Stimulated activated CD4-positive, alpha-beta T cell treated with anti-CD3 and anti-CD28 coated beads, Interleukin-1b, Interleukin-23, amount 100 ng/mL, for 1 hour (primary cell): ENCODE measurements at places on chromosomes 3 and 15.

DNA sequence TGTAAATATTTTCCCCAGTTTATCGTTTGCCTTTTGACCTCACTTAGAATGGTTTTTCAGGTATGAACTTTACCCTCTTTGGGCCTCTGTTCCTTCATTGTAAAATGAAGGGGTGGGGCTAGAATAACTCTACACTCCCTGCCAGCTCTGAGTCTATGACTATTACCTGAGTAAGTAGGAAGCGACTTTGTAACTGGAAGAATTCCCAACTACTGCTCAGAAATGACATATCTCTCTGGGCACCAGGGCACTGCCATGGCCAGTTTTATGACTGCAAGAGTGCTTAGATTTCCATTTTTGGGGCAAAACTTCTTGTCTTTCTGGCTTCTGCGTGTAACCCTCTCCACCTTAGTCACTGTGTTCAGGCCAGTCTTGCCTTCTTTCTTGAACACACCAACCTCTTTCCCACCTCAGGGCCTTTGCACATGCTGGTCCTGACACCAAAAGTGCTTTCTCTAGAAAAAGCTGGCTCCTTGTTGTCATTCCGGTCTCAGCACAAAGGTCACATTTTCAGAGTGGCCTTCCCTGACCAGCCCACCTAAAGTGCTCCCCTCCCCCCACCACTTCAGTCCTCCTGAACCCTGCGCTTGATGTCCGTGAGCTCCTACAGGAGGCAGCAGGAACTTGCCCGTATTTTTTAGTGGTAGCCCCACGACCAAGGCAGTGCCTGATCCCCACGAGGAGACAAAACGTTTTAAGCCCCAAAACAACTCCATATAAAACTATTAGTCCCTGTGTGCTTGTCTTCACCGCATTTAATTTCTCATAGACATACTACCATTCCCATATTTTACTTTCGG lies 25.6 kb downstream of the CDCP1 start:
- no peak for DNase-seq

DNA sequence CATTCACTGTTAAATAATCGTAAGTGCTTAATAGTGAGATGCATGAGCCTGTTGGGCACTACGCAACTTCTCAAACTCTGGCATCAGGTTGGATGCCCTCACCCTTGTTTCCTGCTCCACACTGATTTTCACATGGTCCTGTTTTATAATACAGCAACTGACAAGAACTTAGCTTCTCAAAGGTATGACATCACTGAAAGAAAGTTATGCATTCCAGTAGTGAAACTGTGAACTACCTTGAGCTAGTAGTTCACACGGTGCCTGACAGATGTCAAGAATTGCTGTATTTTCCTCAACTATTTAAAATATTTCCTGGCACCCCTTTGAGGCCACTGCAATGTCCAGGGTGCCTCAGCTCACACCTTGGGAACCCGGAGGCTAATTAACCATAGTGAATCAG lies 327.5 kb downstream of the RORA start:
- no peak for DNase-seq

- DNase-seq = no peak
Observed at GRCh38 chr3:30733209-30733608, 126.8 kb downstream of the TGFBR2 start.

GRCh38 chr3:152261329-152261728 lies 7.4 kb upstream of the MBNL1 start:
- DNase-seq = no peak

- no peak for DNase-seq
Observed at GRCh38 chr3:131223373-131224289, 157.9 kb upstream of the NUDT16 start.

- DNase-seq = no peak
Observed at GRCh38 chr3:65636326-65636725, 402.4 kb downstream of the MAGI1 start.

DNA sequence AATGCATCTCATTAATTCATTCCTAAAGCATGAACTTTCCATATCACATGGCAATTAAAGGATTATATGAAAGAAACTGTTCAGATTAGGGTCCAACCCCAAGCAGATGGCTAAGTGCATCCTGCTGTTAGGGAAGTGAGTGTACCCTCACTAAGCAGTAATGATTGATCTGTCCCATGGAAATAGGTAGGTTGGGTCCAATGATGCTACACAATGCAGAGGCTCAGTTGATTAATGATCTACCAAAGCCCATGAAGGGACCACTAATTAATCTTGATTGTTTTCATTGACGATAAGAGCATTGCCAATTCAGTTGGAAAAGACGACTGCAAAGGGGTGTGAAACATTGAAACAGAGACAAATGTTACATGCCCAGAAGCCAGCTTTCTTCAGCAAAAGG lies 194.5 kb upstream of the LRTM1 start:
- no peak for DNase-seq

DNA sequence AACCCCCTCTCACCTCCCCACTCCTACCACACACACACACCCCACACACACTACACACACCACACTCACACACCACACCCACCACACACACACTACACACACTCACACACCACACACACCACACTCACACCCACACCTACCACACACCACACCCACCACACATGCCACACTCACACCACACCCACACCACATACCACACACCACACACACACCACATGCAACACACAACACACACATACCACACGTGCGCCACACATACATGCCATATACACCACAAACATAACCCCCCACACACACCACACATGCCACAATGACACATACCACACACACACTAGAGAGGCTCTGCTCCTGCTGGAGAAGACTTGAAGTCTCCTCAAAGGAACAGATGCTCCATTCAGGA lies 5.9 kb upstream of the ITPKA start:
- DNase-seq = no peak

GRCh38 chr3:170703121-170703588 lies 117.3 kb upstream of the SLC7A14 start:
- DNase-seq = no peak

- no peak for DNase-seq
Observed at GRCh38 chr3:46960081-46960701, 16.4 kb downstream of the CCDC12 start.

GRCh38 chr3:71067977-71068654 lies 515.4 kb downstream of the FOXP1 start:
- DNase-seq = no peak

GRCh38 chr15:52255935-52256334 lies 39.7 kb downstream of the MYO5C start:
- no peak for DNase-seq

GRCh38 chr3:131883711-131884407 lies 151.0 kb downstream of the CPNE4 start:
- no peak for DNase-seq

DNA sequence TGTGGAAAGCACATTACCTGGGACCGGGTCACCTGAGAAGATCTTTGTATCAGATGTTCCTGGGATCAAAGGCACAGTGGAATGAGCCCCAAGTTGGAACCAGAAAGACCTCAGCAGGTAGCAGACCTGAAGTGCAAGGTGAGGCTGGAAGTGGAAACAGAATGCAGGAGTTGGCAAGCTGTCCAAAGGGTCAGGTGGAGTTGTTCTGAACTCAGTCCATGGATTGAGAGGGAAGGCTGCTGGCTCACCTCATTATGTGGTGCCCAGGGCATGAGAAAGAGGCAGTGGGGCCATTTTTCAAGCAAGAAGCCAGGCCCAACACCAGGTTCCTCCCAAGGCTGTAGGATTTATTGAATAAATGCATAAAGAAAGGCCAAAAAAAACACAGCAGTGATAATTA lies 49.3 kb downstream of the TMEM266 start:
- no peak for DNase-seq
